ENCODE measurements at places on chromosomes 3 and 15.

DNA sequence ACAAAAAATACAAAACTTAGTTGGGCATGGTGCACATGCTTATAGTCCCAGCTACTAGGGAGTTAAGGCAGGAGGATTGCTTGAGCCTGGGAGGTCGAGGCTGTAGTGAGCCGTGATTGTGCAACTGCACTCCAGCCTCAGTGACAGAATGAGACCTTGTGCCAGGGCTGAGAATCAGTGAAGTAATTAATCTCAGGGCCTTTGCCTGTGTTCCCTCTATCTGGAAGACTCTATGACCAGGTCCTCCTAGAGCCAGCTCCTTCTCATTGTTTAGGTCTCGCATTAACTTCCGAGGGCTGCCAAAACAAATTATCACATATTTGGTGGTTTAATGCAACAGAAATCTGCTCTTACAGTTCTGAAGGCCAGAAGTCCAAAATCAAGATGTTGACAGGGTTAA lies 41.4 kb upstream of the FLNB start:
- no peak for DNase-seq

- no peak for DNase-seq
Measured at GRCh38 chr3:3825035-3825434, 25.8 kb downstream of the LRRN1 start.

DNA sequence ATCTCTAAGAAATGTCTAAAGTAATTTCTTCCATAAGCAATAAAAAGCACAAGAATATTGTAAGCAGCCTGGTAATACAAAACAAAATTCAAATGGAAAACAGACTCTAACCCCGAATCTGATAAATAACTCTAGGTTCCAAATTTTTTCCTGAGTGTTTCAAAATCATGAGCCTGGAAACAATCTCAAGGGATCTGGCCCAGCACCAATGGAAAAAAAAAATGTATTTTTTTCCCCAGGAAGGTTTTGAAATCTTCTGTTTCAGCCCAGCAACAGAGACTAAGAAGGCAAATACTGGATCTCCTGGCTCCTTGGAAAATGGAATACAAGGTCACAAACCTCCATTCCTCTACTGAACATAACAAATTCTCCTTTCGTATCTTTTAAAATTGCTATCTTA lies 13.0 kb downstream of the TBC1D2B start:
- no peak for DNase-seq

- DNase-seq, result peak; percentile 9
Measured at GRCh38 chr3:57983734-57984518, 24.3 kb upstream of the FLNB start.

GRCh38 chr3:43176666-43177065 lies 70.8 kb upstream of the POMGNT2 start:
- no peak for DNase-seq

- no peak for DNase-seq
Measured at GRCh38 chr3:47406762-47407149, 25.9 kb downstream of the PTPN23 start.

- no peak for DNase-seq
Measured at GRCh38 chr3:14764331-14765059, 54.3 kb upstream of the FGD5 start.

DNA sequence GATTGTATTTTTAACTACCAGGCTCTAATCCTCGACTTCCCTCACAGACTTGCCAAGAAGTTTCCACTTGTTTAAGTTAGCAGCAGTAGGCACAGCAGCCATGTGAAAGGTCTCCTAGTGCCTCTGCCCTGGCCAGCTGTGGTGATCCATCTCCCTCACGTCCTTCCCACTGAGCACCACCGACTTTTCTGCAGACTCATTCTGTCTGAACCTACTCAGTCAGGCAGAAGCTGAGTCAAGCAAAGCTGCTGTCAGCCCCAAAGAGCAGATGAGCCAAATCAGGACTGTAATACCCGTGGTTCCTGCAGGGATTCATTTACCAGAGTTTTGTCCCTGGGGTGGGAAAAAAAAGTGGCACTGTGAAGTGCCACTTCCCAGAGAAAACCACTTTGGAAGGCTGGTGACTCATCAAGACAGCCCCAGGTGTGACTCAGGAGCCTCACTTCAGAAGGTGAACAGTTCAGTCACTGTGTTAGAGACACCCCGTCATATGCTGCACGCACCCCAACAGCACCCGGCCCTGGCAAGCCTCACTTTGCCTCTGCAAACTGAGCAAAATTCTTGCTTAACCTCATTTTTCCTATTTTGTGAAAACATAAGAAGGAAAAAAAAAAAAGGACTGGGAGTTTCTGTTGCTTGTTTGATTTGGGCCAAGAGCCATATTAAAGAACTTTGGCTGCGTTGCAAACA lies 76.0 kb downstream of the WWTR1 start:
- no peak for DNase-seq

- DNase-seq, result no peak
Measured at GRCh38 chr3:64638511-64638910, 49.3 kb downstream of the ADAMTS9 start.

GRCh38 chr15:31069360-31070000 lies 32.0 kb downstream of the TRPM1 start:
- DNase-seq, result no peak

DNA sequence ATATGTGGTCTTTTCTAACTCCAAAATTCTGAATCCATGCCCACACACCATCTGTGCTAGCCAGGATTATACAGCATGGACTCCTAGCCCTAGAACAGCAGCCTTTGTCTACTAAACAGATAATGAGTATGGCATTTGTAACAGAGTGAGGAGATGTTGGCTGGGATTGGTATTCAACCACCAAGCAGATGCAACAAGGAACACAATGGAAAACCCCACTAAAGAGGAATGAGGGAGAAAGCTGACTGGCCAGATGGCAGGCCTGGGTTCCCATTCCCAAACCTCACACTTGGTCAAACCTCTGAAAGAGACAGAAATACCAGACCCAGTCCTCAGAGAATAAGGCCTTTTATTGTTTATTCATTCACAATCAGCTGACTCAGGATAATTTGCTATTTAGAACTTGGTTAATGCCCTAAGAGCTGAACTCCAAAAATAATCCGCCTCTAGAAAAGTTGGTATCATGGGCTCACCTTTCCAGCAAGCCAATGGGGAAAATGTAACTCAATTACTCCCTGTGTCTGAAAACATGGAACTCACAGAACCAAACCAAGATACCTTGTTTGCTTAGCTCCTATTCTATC lies 145.6 kb downstream of the LRRC3B start:
- DNase-seq, result no peak

DNA sequence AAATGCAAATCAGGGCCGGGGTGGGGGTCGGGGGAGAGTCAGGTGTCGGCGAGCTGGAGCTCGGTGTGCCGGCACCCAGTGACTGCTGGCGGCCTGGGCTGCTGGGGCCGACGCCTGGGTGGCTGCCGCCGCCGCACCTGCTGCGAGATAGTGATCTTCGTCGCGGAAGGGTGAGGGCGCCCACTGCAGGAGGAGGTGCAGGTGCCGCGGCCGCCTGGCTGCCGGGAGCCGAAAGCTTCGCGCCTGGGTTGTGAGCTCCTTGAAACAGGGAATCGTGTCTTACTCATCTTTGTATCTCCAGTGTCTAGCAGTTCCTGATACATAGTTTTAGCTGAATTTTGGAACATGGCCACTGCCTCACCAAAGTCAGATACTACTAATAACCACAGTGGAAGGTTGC lies 64.0 kb upstream of the CPOX start:
- no peak for DNase-seq

- DNase-seq, result no peak
Measured at GRCh38 chr3:59793976-59794375, 744.2 kb upstream of the CFAP20DC start.

- no peak for DNase-seq
Measured at GRCh38 chr15:70465812-70466211, 297.5 kb downstream of the UACA start.

Data from stimulated activated CD8-positive, alpha-beta memory T cell treated with anti-CD3 and anti-CD28 coated beads, Interleukin-15, amount 100 ng/mL, for 1 hour (primary cell).